ENCODE measurements at places on chromosomes 1 and 21.
A peak's percentile ranks its signal among the peaks of the same experiment; 100 is the strongest.

DNA sequence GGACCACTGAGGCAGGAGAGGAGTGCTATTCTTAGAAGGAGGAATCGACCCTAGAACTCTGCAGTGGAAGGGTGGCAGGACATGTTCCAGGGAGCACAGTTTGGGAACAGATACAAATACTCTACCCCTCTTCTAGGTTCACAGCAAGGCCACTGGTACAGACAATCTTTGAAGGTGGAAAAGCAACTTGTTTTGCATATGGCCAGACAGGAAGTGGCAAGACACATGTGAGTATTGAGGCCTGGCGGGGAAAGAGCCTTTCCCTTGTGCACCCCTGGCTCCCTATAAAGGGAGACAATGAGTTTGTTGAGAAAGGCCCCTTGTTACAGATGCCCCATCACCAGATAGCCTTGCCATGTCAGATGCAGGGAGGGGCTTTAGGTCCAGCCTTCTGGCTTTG, 17.8 kb downstream of the KIF2C start:
- no peak for DNase-seq

- no peak for DNase-seq
Observed at GRCh38 chr1:61082311-61083012, at the start of gene NFIA. Gene NFIA, plus strand, starts transcription at chr1:61082561.

DNA sequence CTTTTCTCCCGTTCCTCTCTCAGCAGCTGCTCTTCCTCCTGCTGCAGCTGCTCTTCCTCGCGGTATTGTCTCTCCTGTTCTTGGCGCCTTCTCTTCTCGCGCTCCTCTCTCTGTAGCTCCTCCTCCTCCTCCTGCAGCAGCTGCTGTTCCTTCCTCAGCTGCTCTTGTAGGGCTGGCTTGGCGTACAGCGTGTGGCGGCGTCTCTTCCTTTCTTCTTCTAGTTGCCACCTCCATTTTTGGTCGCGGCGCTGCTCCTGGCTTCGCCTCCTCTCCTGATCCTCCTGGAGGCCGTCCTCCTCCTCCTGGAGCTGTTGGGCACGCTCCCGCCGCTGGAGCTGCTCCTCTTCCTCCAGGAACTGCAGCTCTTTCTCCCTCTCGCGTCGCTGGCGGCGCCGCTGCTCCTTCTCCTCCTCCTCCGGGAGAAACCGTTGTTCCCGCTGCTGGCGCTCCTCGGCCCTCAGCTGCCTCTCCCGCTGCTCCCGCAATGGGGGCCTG, 4.8 kb downstream of the TCHH start:
- DNase-seq: peak; percentile 3

DNA sequence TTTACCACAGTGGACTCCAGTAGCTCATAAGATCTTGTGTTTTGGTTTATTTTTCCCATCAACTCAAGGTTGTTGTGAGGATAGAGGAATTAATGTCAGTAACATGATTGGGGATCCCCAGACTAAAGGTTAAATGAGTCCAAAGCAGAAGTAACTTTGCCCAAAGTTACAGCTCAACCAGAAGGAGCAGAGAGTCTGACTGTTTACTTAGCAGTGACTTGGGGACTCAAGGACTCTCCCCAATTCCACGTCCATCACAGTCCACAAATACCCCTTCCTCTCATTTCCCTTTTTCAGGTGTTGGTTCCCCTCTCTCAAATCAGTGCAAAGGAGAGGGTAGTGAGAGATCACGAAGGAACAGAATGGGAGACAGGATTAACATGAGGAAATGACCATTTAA, 4.0 kb upstream of the ETV3 start:
- DNase-seq: no peak

DNA sequence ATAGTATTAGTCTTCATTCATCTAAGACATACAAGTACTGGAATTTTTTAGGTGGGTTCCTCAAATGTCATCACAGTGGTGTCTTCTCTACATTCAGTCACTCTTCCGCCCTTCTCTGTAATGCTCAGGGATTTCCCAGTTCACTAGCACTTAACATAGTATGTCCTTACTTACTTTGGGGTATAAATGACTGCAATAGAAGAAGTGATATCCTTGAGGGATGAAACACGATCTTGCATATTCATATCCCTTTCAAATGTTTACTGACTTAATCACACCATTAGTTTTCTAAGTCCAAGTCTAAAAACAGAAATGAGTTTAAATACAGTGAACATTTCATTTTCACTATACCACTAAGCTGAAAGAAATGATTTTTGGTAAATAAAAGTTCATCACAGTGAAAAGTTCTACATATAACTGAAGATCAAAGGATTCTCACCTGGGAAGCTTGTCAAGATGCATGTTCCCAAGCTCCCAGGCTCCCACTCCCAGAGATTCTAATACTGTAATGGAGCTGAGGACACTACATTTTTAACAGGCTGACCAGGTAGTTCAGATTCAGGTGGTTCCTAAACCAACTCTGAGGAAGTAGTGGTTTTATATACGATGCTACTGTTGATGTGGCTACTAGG, 29.7 kb downstream of the MRPL39 start:
- no peak for DNase-seq

- no peak for DNase-seq
Observed at GRCh38 chr1:111488669-111489068, 14.8 kb downstream of the ADORA3 start.

GRCh38 chr21:31286621-31287020, 57.4 kb downstream of the TIAM1 start:
- DNase-seq: no peak

- DNase-seq: no peak
Observed at GRCh38 chr1:93446837-93447451, 974 bp upstream of the FNBP1L start.

DNA sequence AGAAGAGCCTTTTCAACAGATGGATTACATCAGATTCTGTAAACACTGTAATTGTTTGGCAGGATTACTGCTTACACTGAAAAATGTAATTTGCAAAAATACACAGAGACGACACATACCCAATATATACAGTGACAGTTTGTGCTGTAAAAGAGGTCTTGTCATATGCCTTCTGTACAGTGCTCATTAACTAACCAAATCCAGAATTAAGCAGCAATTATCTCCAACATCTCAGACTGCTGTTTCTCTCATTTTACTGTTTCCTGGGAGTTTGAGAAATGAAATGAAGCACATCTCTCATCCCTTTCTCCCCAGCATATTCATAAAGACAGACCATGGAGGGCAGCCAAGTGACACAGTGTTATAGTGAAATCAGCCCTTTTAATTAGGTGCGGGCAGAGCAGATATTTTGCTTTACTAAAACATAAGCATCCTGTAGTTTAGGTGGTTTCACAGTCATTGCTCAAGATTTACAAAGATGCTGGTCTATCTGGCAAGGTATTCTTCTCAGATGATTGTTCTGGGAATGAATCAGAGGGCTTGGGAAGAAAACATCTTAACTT, 618.4 kb upstream of the USP24 start:
- DNase-seq: no peak

- DNase-seq: no peak
Observed at GRCh38 chr1:110672753-110673108, 2.0 kb downstream of the KCNA3 start.

- DNase-seq: no peak
Observed at GRCh38 chr1:37549341-37549740, 4.8 kb downstream of the SNIP1 start.

- no peak for DNase-seq
Observed at GRCh38 chr1:68111519-68112436, 61.4 kb upstream of the DIRAS3 start.

DNA sequence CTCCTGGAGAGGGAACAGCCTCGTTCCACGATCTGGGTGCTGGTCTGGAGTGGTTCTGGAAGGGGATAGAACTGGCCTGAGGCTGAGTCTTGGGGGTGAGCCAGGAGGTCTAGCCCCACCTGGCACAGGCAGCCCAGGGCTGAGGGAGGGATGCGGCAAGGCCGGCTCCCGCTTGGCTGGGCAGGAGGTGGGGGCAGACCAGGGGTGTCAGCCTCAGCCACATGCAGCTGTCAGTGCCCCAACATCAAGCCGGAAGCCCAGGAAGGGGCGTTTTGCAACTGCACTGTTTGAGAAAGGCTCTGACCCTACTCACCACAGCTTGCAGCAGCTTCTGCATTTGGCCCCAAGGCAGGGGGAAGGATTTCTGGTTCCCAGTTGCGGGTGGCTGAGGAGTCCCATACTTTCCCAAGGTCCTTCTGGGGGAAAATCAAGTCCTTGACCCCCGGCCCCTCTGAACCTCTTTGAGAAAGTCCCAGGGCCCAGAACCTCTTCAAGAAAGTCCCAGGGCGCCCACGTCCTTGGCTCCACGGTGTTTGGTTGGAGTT, 2.0 kb downstream of the EFHD2 start:
- DNase-seq: no peak

DNA sequence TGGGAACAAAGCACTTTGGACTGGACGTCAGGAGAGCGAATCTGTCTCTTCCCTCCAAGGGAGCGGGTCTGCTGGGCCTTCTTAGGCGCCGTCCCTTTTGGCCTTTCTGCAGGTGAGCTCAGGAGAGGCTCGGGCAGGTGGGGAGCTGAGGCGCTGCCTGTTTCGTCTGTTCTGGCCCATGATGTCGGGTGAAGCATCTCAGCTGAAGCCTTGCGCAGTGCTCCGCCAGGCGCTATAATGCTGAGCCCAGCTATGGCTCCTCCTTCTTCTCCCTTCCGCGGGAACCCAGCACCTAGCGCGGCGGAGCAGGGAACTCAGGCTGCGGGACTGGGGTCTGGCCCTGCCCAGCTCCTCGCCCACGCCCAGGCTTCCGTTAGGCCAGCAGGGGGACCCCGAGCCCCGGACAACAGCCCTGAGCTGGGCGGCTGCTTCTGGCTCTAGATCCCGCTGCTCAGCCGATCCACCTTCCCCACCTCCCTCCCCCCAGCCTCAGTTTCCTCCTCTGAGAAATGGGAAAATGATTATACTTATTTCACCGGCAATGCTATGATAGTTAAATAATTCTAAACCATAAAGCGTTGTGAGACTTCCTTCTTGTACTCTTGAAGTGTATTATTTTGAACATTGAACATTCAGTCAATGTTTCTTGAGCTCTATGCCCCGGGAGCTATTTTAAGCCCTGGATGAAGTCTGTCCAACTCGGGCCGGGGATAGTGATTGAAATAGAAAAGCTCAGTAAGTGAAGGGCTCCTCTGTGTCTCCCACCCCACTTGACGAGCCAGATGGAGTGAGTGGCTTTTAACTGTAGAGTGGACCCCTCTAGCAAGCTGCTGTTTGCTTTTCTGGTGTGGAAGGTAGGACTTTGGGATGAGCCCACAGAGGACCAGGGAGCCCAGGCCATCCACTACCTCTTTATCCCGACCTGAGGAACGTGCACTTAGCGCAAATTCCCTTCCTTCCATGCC, 9.6 kb upstream of the ADORA1 start:
- no peak for DNase-seq

- no peak for DNase-seq
Observed at GRCh38 chr1:240091614-240092300, at the start of gene FMN2. Gene FMN2, plus strand, starts transcription at chr1:240091883. Its CDS starts 227 bp downstream, at chr1:240092110.

GRCh38 chr1:71203241-71203640, 122.4 kb upstream of the ZRANB2 start:
- DNase-seq: no peak

- no peak for DNase-seq
Observed at GRCh38 chr1:4590756-4591155, 63.7 kb upstream of the AJAP1 start.

- DNase-seq: no peak
Observed at GRCh38 chr1:152533327-152533938, 19.2 kb downstream of the CRCT1 start.

GRCh38 chr1:169595764-169596711, 9.8 kb upstream of the F5 start:
- DNase-seq: no peak

GRCh38 chr21:15355066-15355465, 290.3 kb upstream of the NRIP1 start:
- DNase-seq: no peak

DNA sequence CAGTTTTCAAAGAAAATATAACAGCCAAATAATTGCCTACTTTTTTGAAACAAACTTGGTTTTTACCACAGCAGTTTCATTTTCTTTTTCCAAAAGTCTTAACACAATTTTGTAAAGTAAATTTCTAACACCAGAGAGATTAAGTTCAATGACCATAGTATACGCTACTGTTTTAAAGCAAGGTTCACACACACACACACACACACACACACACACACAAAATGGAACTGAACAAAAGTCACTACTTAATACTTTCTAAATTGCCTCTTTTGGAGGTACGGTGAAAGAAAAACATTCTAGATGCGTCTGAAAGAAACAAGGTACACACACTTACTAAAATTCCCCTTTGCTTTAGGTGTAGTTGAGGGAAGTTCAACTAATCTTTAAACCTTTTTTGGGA, 30.1 kb downstream of the C21orf91 start:
- DNase-seq: no peak

- DNase-seq: no peak
Observed at GRCh38 chr1:32525053-32525452, 14.2 kb upstream of the ZBTB8A start.

DNA sequence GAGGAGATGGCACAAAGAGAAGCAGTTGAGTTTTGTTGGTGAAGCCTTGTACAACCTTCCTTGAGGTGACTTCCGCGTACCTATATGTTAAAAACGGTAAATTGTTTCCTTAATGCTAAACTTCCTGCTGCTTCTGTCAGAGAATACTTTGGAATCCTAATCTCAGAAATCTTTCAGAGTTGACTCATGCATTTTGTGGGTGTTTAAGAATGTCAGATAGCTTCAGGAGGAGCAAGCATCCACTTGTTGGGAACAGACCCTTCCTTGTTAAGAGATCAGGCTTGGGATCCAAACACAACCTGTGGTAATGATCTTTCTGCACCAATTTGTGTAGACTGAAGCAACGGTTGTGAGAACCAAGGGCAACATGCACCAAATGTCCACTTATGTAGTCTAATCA, 29.5 kb downstream of the AK4 start:
- no peak for DNase-seq

- no peak for DNase-seq
Observed at GRCh38 chr1:221689138-221689537, 52.8 kb downstream of the DUSP10 start.

DNA sequence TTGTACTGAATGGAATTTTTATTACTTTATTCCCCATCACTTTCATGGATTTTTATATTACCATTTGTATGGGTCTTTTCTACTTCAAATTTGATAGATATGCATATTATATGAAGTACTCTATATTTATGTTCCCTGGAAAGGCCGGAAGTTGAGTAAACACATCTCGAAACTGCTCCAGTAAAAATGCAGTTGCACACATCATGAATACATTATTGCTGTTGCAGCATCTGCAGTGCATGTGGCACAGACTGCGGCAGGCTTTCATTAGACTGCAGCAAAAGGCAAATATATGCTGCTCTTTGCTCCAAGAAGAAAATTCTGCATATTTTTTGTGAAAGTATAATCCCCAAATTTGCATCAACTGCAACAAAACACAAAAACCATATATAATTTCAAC, 48.7 kb upstream of the LRRC7 start:
- DNase-seq: no peak
